ENCODE measurements at places on chromosomes 5 and 9.

DNA sequence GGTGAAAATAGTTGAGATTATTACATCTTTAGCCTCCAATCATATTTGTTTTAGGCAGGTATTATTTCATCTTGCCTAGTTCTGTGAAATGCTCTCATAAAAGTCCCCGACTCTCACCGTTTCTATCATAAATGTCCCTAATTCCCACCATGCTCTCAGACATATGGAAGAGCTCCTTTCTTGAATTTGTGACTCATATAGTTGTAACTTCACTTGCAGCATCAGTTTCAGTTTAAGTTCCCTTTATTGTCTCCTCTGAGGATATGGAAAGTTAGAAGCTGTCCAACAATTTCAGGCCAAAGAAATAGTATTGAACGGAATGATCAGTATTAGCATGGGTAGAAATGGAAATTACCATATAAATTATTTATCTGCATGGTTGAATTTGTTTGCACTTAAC lies 187.5 kb upstream of the NR4A3 start:
- DNase-seq: no peak

- no peak for DNase-seq
These were observed 19.7 kb downstream of the TTC39B start for GRCh38 chr9:15287309-15287708.

DNA sequence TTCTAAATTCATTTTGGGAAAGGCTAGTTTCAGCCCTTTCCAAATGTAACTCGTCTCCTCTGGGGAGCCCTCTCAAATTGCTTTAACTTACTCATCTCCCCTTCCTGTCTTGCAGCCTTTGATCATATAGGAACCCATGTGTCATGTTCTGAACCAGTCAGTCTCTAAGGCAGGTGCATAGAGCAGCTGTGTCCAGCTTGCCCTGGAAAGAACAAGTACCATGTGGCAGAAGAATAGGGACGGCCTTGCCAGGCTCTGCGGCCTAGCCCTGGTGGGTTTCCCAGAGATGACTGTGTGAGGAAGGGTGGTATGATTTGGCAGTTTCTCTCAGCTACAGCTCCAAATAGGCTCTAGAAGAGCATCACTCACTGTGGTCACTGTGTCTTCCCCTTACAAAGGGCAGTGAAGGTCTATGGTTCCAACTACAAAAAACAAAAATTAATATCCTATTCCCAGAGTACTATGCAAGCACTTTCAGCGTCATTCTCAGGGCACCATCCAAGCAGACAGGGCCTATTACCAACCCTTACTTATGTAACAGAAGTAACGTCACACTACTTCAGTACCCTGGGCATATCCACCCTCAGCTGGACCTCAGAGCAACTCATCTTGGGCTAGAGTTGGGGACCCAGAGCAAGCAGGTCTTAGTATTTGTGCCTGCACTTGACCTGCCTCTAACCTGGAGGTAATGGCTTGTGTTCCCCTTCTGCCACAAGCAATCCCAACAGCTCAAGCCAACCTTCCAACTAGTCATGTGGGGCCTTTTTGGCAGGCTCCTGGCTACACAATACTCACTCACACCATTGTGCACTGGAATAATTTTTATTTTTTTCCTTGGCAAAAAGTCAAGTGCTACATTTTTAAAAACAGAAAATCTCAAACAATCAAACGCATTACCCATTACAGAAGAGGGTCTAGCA lies 37.2 kb upstream of the UBAP2 start:
- DNase-seq: no peak

DNA sequence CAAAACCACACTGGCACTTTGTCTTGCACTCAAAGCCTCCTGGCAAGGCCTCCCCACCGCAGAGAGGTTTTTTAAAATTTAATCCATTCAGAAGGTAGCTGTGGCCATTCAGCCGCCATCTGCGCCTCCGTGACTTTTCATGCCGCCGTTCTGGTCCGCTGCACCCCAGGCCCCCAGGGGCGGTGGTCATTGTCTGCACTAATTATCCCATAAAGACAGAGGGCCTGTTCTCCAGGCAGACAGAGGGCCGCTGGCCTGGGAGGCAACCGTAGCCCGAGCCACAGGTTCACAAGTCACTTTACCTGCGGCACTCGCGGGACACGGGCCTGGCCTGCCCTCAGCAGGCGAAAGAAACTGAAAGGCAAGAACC lies 49.4 kb downstream of the EXD3 start:
- no peak for DNase-seq

DNA sequence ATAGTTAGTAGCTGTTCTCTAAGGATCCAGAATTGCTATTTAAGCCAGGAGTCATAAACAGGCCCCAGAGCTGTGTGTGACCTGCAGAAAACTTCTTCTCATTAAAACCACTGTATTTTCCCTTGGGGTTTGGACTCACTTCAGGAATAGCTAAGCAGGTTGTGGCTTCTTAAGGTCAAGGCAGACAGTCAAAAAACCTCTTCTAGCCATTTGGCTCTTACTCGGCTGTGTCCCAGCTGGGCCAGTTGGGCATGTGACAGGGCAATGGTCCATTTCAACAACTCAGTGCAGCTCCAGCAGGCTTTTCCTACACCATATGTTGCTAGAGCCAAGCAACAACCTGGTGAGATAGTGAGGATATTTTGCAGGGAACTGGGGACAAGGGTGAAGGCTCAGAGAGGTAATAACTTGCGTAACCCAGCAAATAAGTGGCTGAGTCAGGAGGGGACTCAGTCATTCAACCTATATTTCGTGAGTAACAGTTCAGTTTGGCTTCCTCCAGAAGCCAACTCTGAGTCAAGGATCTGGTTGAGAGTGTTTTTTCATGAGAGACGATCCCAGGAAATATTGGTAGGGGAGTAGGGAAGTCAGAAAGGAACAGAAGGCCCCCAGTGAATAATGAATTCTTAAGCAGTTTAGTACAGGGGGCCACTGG lies 115.4 kb upstream of the PPP2R2B start:
- no peak for DNase-seq

GRCh38 chr5:148740966-148741742 lies 85.3 kb upstream of the ADRB2 start:
- DNase-seq: no peak

DNA sequence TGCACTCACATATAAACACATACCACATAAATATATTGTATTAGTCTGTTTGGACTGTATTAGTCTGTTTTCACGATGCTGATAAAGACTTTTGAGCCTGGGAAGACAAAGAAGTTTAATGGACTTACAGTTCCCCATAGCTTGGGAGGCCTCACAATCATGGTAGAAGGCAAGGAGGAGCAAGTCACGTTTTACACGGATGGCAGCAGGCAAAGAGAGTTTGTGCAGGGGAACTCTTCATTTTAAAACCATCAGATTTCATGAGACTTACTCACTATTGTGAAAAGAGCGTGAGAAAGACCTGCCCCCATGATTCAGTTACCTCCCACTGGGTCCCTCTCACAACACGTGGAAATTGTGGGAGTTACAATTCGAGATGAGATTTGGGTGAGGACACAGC lies 133.4 kb downstream of the FER start:
- DNase-seq: no peak

GRCh38 chr5:139880416-139881142 lies 85.0 kb downstream of the PSD2 start:
- no peak for DNase-seq

DNA sequence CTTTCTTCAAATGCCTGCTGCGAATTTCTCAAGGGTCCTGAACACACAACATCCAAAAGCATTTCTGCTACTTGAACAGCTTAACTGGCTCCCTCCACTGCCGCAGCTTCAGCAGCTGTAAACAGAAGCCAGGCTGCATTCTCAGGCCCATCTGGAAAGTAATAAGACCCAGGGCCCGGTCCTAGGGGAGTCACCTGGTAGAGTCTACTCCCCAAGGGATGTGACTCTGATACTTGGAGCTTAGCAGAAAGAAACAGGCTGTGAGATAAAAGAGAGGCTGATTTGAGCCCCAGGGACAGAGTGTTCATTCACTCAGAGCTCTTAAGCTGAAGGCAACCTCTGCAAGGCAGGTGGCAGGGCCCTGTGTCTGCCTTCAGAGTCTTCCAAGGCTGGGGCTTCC lies 356.8 kb downstream of the SPOCK1 start:
- no peak for DNase-seq

DNA sequence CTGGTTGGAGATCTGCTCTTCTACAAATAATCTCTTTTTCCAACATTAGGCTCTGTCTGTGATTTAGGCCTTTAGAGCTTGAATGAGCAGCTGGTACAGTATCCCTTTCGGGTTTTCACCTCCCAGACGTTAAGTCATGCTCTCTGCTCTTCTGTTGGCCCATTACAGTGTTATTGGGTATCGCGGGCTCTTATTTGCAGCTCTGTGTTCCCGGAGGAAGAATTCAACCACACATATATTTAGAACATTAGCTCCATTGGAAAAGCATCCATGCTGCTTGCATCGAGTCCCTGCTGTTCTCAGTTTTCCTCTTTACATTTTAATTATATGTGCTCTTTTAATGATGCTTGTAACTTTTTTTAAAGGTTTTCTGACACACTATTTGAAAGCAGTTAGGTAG lies 278.0 kb upstream of the ADCY2 start:
- no peak for DNase-seq

GRCh38 chr5:42426016-42426415 lies 2.8 kb downstream of the GHR start:
- DNase-seq: no peak

DNA sequence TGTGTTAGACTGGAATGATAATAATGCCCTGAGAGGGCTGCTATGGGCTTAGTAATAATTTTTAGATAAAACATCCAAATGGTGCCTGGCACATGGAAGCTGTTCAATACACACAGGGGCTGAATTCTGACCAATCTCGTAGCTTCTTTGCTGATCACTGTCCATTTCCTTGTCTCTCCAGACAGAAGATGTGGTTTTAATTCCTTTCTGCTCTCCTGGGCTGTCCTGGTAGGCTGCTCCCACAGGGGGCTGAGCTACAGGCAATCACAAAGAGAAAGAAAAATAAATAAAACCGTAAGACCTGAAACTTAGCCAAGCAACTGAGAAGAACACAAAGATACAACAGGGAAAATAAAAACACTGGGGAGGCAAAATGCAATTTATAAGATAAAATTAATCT lies 136.5 kb downstream of the CDK5RAP2 start:
- no peak for DNase-seq

DNA sequence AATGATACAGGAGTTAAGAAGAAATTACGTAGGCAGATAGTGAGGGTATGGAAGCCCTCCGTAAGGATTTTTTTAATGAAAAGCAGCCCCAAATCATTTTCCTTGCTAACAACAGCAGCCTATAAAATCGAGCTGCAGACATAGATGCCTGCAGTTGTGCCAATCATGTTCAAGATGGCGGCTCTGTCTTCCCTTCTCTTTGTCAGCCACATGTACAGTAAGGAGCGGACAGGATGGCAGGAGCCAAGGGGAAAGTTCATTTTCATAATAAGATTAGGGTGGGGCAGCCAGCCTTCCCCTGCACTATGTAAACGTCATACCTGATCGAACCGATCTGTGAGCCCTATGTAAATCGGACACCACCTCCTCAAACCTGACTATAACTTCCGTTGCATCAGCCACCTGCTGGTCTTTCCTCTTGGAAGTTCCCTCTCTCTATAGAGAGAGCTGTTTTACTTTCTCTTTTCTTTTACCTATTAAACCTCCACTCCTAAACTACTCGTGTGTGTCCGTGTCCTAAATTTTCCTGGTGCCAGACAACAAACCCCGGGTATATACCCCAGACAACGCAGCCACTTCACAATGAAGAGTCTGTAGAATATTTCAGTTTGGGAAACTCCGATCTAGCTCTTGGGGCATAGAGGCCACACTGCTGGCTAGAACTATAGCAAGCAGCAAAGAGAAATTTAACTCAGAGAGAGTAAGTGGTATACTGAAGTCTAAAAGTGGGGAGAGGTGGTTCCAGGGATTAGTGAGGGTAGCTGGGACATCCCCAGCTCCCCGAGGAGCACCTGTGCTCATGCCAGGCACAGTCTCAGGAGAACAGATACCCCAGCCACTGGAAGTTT lies 20.8 kb upstream of the SLC24A2 start:
- no peak for DNase-seq

GRCh38 chr5:88145221-88145610 lies 123.4 kb downstream of the TMEM161B start:
- DNase-seq: no peak

DNA sequence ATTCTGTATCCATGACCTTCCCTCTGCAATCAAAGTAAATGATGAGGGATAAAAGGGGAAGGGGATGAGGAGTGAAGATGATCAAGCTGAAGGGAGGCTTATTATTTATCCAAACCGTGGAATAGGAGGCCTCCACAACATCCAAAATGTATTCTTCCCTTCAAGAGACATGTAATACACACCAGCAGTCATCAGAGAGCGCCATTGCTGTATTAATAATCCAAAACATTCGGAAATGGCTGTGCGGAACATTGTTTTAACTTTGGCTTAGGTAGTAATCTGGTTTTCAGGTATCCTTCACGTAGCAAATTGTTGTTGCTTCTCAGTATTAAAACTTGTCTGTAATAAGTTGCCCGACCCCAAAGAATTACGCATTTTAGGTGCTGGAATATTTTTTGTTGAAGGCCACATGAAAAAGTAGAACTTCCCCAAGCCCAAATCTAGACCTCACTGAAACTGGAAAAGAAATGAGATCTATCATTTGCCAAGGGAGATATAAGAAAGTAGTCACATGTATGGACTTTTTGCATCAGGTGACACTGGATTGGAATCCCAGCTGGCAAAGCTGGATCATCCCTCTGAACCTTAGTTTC lies 2.6 kb upstream of the BOD1 start:
- no peak for DNase-seq

DNA sequence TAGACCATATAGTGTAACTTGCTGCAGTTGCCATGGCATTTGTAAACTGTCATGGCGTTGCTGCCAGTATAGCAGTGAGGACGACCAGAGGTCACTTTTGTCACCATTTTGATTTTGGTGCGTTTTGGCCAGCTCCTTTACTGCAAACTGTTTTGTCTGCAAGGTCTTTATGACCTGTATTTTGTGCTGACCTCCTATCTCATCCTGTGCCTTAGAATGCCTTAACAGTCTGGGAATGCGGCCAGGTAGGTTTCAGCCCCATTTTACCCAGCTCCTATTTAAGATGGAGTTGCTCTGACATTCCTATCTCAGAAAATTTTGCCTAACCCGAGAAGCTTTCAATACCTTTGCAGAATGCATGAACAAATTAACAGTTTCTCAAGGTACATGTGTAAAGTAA lies 914.4 kb upstream of the ACO1 start:
- no peak for DNase-seq

DNA sequence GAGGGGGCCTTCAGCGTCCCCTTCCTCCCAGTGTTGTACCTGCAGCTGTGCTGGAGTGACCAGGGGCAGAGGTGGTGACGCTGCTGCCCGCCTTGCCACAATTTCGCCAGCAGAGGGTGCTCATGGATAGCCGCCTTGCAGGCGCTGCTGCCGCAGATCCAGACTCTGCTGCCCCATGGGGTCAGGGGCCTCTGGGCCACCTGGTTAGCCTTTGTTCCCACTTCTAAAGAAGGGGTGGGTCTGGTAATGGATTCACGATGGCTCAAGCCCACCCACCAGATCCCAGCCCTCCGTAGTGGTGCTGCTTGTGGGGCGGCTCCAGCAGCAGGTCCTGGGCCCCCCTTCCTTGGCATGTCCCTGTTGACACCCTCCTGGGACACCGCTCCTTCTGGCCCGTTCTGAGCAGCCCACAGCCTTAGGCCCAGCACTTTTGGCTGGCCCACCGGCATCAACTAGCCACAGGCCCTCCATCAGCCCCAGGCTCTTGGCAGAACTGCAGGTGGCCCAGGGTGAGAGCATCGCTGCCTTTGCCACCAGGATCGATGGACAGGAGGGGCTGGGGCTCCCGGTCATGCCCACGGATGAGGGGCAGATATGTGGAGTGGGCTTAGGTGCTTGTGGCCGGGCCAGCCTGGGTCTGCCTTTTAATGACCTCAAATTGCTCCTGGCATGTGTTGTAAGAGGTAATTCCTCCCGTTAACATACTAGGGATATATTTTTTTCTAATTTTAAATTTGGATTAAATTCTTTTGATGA lies 57.2 kb downstream of the COL5A1 start:
- DNase-seq: no peak

- no peak for DNase-seq
These were observed 15.4 kb downstream of the REEP5 start for GRCh38 chr5:112906637-112907036.
